ENCODE measurements at places on chromosomes 1 and 21. TPM values are rescaled to one million over a fixed set of nuclear protein-coding genes. Genes with fewer than 3 reads are reported as not detected.

The LCE1B gene
- not detected for total RNA-seq

The MYOG gene
- not detected for total RNA-seq

The KRTAP23-1 gene
- not detected for total RNA-seq

The NTRK1 gene
- not detected for total RNA-seq

The GFI1 gene
- 0.18 TPM for total RNA-seq

The TMPRSS15 gene
- total RNA-seq = not detected

The SLC2A5 gene
- total RNA-seq = 3.5 TPM

The LRRC8C gene
- total RNA-seq = 7.5 TPM

The PCSK9 gene
- total RNA-seq = 30.1 TPM

The OR6K3 gene
- not detected for total RNA-seq

The VSIG8 gene
- total RNA-seq = not detected

The UQCRHL gene
- 2.8 TPM for total RNA-seq

The CFAP107 gene
- not detected for total RNA-seq

The ITLN1 gene
- not detected for total RNA-seq

The LCE1A gene
- not detected for total RNA-seq

The NR1I3 gene
- not detected for total RNA-seq

The INSRR gene
- not detected for total RNA-seq

The SPATA45 gene
- not detected for total RNA-seq

The ZNF697 gene
- 7.8 TPM for total RNA-seq

The NBPF26 gene
- total RNA-seq = 10.4 TPM

The RIMS3 gene
- 0.29 TPM for total RNA-seq

The PTAFR gene
- 1.2 TPM for total RNA-seq

The PODN gene
- total RNA-seq = 1.4 TPM

The ETV3L gene
- not detected for total RNA-seq

The ZNF683 gene
- total RNA-seq = not detected

The IL23R gene
- not detected for total RNA-seq

The A3GALT2 gene
- total RNA-seq = not detected

The SELENBP1 gene
- total RNA-seq = 49.6 TPM

The SLAMF7 gene
- total RNA-seq = not detected

The REN gene
- 1.1 TPM for total RNA-seq

The PHLDA3 gene
- total RNA-seq = 115 TPM

The FUCA1 gene
- total RNA-seq = 2.1 TPM

The CBR3 gene
- total RNA-seq = 17.7 TPM

The GBP7 gene
- not detected for total RNA-seq

The MROH7 gene
- not detected for total RNA-seq

The DCDC2B gene
- total RNA-seq = not detected

The GNG4 gene
- 0.86 TPM for total RNA-seq

The IPP gene
- total RNA-seq = 9.5 TPM

The RBBP4 gene
- 93.7 TPM for total RNA-seq

The ORC1 gene
- total RNA-seq = 5.8 TPM

The LYPD8 gene
- not detected for total RNA-seq

The SMIM1 gene
- total RNA-seq = 1.7 TPM

The PGBD5 gene
- total RNA-seq = 0.86 TPM

The LHX8 gene
- total RNA-seq = not detected

The S100A5 gene
- total RNA-seq = not detected

The SIK1 gene
- not detected for total RNA-seq

The VHLL gene
- not detected for total RNA-seq

The HMCN1 gene
- total RNA-seq = 0.29 TPM

The DDI2 gene
- 6.6 TPM for total RNA-seq

The LRRN2 gene
- not detected for total RNA-seq

The ARHGEF16 gene
- total RNA-seq = not detected

The NPPB gene
- total RNA-seq = not detected

The OXCT2 gene
- not detected for total RNA-seq

The MAP10 gene
- 1.2 TPM for total RNA-seq

The ERO1B gene
- 0.29 TPM for total RNA-seq

The RIIAD1 gene
- not detected for total RNA-seq

The SNX7 gene
- 31.4 TPM for total RNA-seq

Data from myometrial cell (primary cell).